ENCODE measurements at places on chromosomes 7 and 10.

DNA sequence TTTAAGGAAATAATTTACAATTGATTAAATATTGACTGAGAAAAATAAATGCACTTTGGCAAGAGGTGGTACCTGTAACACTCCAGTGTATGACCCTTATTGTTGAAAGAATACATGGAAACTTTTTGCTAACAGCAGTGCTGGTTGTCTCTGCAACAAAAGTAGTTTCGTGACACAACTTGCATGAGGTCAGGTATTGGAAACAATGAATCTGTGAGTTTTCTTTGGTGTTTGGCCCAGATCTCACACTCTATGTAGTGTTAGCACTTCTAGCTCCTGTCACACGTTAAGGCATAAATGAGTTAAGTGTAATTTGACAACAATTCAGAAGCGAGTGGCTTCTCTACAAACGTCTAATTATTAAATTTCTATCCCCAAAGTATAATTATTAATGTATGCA lies 137.7 kb upstream of the MDFIC start:
- no peak for DNase-seq

- DNase-seq = no peak
Measured at GRCh38 chr7:20831956-20832355, 45.3 kb upstream of the SP8 start.

- DNase-seq = no peak
Measured at GRCh38 chr10:49169776-49170175, 18.4 kb downstream of the TMEM273 start.

- DNase-seq = no peak
Measured at GRCh38 chr7:46763344-46763743, 818.6 kb downstream of the TNS3 start.

DNA sequence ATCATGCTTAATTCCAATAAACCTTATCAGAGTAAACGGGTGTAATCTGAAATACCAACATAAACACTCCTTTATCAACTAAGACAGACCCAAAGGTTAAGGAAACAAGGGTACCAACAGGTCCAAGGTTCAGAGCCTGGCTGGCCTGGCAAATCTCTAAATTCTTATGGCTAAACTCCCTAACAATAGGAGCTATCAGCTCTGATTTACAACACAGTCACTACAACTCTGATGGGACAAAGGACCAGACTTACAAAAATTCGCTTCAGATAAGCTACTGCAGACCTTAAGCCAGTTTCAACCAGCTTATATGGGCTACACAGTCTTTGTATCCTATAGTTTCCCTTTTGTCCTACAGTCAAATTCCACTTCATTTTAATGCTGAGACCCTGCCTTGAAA lies 381.9 kb downstream of the ZWINT start:
- DNase-seq = no peak

Data from AG04450 (cell line).